ENCODE measurements at places on chromosomes 3 and 15.
A peak's percentile ranks its signal among the peaks of the same experiment; 100 is the strongest.

- DNase-seq = no peak
Measured at GRCh38 chr15:101089579-101090427, 162.0 kb downstream of the CHSY1 start.

GRCh38 chr3:155416500-155417118, 123.1 kb upstream of the STRIT1 start:
- DNase-seq = no peak

- peak; percentile 19 for DNase-seq
Measured at GRCh38 chr15:88243895-88244787, 12.4 kb downstream of the NTRK3 start.

DNA sequence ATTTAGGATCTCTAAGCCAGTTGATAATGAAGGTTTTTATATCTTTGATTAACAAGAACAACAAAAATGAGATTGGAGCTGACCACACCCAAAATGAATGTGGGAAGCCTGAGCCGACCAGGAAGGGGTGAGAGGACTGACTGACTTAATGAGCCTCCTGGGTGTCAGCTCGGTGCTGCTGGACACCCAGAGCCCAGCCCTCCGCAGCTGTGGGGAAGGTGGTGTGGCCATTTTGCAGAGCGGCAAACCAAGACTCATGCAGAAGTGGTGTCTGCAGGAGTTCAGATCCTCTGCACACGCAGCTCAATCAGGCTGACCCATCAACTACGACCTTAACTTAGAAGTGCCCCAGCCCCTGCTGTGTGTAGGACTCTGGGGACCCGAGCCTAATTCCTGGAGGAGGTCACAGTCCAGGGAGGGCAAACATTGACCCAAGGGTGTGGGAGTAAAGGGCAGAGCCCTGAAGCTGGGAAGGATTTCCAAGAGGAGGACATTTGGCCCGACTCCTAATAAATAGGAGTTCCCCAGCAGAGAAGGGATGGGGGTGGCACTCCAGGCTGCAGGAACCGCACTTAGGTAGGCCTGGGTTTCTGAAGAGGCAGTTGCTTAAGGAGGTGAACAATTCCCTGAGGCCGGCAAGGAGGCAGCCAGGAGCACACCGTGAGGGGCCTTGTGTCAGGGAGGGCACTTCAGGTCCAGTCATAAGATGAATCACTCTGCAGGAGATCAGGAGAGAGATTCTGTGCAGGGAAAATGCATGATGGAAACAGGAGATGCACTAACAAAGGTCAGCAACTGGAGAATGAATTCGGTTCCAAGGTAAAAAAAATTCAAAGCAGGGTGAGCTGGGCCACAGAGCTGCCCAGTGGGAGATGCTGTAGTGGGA, 197.1 kb upstream of the TPM1 start:
- no peak for DNase-seq

DNA sequence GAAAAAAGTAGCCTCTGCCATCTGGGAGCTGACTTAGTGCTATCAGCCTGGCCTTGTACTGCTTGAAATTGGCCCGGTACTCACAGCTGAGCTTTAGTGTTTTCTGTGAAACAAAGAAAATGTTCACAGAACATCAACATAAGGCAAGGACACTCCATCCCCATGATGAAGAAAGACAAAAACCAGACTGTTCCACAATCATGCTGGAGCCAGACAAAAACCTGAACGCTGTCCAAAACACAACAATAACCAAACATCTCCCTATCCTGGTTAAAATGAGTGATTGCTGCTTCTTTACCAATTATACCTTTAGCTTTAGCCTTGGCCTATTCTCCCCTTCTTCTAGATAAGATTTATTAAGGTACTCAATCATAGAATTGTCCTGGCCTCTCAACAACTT, 153.9 kb downstream of the CPNE4 start:
- no peak for DNase-seq

GRCh38 chr15:55630858-55631257, 42.7 kb upstream of the PYGO1 start:
- DNase-seq = no peak

DNA sequence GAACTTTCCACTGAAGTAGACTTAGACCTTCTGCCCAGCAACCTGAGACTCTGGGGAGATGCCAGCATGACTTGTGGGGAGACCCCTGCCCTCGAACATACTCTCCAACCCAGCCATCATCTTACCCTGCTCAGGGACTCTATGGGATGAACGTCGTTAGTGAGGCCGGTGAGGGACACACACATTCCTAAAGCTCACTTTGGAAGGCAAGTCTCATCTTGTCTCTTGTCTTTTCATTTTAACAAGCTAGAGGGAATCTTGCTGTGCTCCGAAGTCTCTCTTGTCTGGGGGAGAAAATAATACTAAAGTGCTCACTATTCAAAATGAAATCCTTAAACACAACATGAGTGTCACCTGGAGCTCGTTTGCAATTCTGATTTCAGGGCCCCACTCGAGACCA, 239.5 kb upstream of the HES1 start:
- no peak for DNase-seq

- DNase-seq = no peak
Measured at GRCh38 chr3:45008117-45008516, 18.0 kb upstream of the CLEC3B start.

DNA sequence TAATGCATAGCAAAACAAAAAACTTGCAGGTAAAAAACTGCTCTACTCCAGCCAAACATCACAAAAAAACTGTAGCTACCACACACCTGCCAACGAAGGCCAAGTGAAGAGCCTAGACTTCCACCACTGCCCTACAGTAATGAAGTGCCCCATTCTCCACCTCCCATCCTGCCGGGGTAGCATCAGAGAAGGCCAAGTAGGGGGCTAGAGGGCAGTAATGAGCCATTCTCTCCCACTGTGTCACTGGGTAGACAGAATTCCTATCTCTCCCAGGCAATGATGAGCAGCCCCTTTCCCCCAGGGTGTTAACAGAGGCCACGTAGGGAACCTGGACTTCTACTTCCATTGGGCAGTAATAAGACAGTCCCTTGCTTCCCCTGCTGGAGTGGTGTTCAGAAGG, 9.5 kb downstream of the SEC22C start:
- no peak for DNase-seq

- no peak for DNase-seq
Measured at GRCh38 chr3:53114412-53115074, 15.7 kb downstream of the RFT1 start.

- DNase-seq = no peak
Measured at GRCh38 chr3:106728315-106729098, 648.7 kb upstream of the CCDC54 start.

- DNase-seq = no peak
Measured at GRCh38 chr3:182789371-182789770, 3.9 kb upstream of the ATP11B start.

DNA sequence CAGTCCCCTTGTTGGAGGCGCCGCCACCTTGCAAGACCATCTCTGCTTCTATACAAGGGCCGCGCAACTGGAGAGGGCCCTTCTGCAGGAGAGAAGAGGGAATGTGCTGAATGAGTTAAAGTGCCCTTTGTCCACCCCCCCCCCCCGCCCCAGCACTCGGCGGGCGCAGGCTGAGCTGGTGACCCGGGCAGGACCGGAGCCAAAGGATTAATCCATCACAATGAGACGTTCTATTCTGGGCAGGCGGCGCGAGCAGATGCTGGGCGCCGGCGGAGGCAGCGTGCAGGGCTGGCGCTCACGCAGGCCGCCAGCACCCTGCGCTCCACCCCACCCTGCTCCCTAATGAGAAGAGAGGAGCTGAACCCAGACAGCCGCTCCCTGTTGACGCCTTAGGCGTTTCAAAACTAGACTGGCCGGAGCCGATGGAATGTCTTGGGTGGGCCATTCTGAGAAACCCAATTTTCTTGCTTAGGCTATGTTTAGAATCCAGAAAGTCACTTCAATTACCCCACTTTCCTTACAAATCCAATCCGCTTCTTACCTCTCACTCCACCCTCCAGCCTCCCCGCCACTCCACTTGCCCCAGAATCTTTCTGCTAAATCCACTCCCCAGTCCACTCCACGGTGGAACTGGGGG, 32.9 kb downstream of the GJD2 start:
- peak; percentile 69 for DNase-seq

GRCh38 chr15:78129077-78129750, 2.0 kb downstream of the CIB2 start:
- DNase-seq = peak; percentile 72

GRCh38 chr3:21715662-21716061, 35.3 kb downstream of the ZNF385D start:
- no peak for DNase-seq
